NCI-H2029 treated with DMSO at 0.1 percent for 48 hours (cell line): ENCODE measurements at places on chromosomes 4 and X.

DNA sequence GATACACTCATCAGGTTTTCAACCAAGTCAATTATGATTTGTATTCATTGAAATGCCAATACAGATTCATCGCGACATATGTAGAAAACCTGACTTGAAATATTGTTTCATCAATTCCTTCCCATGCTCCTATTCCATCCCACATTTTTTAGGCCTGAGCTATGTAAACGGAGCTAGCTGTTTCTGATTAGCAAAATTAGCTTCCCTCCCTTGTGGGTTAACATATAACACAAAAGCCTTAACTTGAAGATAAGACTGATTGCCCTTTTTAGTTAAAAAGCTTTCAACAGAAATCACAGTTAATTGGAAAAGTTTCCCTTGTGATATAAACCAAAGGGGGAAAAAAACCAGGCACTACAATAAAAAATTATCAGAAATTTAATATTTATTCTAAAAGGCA lies 32.8 kb upstream of the DCLK2 start:
- DNase-seq: no peak

GRCh38 chr4:140335076-140335475 lies 38.4 kb upstream of the SCOC start:
- DNase-seq: peak; percentile 30

DNA sequence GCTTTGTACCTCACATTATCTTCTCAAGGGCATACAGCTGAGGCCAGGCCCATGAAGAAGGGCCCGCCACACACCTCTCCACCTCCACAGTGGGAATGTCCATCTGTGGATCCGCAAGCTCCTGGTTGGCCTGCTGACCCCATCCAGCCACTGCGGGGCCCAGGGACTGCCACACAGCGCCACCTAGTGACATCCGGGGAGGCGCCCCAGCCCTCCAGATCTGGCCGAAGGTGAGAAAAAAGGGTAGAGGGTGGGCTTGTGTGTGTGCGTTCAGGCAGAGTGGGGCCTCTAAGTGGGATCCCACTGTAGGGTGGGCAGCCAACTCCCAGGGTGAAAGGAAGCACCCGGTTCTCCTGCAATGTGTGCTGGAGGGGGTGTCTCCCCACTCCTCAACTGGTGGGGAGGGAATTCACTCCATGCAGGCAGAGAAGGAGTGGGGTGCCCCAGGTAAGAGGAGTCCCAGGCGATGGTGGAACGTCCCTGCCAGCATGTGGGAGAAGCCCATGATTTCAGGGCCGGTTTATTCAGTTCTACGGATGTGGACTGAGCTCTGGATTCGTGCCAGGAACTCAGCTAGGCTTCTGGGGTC lies 117.3 kb downstream of the ENPP6 start:
- no peak for DNase-seq

- no peak for DNase-seq
Measured at GRCh38 chr4:43682551-43682950, 766.1 kb downstream of the KCTD8 start.

DNA sequence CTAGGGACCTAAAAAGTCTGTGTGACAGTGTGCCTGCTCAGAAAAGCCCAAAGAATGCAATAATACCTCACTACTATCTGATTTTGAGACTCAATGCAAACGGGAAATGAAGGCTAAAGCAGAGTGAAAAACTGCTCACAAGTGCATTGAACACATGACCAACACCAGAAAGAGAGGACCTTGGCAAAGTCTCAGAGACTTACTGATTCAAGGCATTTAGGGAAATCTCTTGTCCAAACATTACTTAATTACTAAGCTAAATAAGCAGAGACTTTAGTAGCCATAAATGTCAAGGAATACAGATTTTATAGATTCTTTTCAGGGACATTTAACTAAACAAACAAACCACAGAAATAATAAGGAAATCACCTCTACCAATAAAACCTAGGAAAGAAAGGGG lies 916.0 kb downstream of the FSTL5 start:
- no peak for DNase-seq

DNA sequence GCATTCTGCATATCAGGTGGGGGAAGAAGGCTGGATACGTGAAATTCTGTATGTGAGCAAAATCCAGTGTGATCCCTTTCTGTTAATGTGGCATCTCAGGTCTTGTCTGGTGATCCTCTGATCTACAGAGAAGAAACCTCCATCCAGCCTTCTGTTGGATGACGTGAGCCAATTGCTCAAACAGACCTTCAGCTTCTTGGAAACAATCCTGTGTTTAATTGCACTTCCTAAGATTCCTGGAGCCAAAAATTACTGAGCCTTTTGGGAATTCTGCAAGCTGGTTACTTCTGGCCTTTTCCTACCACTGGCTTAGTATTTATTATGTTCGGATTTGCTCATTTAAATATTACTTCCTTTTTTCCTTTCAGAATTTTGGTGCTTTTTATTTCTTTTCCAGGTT lies 51.2 kb downstream of the TRIML1 start:
- DNase-seq: no peak

GRCh38 chr4:133802359-133803140 lies 399.0 kb downstream of the PABPC4L start:
- DNase-seq: no peak

DNA sequence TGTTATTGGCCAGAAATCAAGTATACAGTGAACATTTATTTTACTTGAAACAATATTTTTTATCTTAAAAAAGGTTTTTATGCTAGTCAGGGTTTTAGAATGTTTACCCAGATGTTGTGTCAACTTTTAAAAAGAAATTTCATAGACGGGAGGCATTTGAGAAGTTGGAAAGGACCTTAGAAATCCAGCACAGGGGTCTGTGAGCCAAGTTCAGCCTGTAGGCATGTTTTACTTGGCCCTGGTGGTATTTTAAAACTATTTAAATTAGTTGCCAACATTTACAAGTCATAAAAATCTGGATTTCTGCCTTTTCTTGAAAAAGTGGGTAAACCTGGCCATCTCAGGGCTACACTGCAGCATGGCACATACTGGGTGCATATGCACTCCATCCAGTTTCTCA lies 25.5 kb upstream of the FHL1 start:
- DNase-seq: no peak

- DNase-seq: no peak
Measured at GRCh38 chr4:168831919-168832762, 177.9 kb downstream of the CBR4 start.

- no peak for DNase-seq
Measured at GRCh38 chrX:129488359-129488758, 34.9 kb downstream of the SMARCA1 start.

DNA sequence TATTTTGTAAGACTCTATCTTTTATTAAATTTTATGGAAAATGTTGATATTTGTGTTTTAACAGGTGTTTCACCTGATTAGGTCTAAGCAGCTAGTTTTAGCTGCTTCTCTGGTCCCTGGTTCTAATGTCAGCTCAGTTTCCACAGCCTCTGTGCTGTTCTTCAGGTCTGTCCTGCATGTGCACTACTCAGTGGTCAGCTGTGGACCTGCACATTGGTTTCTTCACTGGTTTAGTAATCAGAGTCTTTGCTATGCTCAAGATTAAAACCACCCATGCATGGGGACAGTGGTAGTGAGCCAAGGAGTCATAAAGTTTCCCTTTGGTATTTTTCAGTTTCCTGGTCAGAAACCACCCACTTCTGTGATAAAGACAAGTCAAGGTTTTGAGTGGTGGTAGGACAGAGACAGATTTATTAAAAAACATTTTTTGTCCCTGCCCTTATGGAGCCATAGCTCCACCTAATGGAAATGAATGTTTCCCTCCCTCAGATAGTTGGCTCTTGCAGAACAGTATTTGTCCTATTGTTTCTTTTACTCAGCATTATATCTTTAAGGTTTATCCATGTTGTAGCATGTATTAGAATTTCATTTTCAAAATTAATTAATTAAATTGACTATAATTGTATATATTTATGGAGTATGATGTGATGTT lies 36.8 kb upstream of the VBP1 start:
- DNase-seq: no peak

- DNase-seq: no peak
Measured at GRCh38 chrX:3326681-3327080, 19.8 kb downstream of the MXRA5 start.

DNA sequence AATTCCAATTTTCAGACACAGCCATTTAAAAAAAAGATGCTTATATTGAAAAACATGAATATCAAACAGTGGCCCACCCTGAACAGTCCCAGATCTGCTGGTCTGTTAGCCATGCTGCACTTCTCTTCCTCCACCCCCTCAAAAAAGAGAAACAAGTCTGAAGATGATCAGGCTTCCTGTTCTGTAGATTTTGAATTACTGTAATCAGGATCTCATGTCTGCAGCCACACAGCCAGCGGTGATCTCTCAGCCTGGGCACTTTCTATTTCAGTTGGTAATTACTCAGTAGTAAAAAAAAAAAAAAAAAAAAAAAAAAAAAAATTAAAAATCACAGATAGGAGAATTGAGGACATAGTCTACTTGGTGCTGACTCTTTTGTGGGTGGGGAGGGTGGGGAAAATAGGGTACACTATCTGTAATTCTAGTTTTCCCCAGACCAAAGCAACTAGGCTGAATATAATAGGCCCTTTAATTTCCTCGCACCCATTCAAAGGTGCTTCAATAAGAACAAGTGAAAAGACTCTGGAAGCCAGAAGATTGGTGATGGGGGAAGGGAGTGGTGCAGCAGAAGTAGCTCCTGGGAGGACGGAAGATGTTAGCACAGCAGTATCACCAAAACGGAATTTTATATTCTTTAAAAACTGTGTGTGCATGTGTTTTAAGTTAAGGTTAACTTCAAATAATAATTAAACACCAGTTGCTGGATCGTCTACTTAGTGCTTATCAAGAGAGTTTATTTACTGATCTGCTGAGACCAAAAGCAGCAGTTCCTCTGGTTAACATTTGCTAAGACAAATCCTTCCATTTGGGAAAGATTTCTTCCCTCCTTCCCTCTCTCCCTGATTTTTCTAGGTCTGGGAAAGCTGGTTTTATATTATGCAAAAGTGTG lies 47.0 kb downstream of the SPRY1 start:
- no peak for DNase-seq

- DNase-seq: peak; percentile 9
Measured at GRCh38 chrX:45801554-45801953, 600.9 kb upstream of the DIPK2B start.

DNA sequence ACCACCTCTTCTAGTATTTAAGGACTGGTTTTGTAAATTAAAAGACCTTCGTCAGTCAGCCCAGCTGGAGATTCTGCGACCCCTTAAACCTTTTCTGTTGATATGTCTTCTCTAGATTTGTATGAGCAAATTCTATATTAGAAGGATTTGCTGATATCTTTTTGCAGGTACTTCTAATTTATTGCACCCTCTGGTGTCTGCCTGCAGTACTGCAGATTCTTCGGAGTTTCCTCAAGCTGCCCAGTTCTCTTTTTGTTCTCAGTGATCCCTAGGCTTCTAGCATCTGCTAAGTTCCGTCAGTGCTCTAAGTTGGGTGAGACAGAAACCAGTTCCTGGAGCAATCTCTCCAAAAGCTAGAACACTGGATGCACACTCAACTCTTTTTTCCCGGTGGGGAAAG lies 545.2 kb downstream of the C4orf33 start:
- peak; percentile 22 for DNase-seq

- no peak for DNase-seq
Measured at GRCh38 chr4:78477276-78477675, 74.3 kb upstream of the ANXA3 start.

GRCh38 chr4:22237155-22237751 lies 278.6 kb downstream of the ADGRA3 start:
- DNase-seq: no peak

DNA sequence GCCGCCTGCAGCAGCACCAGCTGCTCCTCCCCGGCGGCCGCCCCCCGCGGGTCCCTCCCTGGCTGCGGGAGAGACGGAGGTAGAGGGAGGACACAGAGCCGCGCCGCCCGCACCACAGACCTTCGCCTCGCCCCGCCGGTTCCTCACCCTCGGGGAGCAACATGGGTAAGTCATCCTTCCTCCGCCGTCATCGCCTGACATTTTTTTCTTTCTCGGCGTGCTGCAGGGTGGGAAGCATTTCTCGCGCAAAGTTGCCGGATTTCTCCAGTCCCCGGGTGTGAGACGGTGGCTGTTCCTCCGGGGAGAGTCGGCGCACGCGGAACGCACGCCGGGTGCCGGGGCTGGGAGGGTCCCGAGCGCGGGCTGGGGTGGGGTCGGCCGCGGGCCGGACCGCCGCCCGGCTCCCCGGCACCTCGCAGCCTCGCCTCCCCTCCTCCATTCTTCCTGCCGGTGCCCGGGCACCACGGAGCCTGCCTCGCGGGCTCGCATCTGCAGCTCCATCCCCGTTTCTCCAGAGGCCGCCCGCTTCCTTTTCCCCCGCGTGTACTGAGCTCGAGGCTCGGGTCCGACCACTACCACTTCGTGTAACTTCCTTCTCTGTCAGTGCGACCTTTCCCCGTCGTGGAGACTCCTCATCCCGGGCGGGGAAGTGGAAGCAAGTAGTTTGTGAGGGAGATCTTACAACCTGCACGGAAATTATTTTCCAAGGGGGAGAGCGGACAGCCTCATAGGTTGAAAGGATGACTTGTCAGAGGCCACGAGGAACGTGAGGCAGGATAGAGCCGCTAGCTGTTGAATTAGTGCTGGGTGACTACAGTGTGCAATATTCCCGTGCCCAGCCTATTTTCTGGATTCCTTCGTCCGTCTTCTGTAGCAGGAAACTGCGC lies 464 bp downstream of the RAP1GDS1 start:
- DNase-seq: peak; percentile 40

DNA sequence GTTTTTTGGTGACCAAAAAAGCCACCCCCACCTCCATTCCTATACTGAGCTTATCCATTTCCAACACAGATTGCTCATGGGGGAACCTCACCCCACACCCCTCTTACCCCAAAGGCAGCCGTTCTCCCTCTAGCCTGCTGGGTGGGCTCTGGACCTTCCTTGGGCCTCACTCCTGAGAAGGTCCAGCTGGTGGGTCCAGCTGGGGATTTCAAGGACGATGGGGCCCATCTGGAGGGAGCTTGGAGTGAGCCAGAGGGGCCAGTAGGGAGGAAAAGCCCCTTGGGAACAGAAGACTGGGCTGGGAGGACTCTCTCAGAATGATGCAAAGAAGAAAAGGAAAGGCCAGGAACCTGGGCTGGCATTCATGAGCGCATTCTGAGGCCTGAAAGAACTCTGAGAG lies 42.0 kb upstream of the PJA1 start:
- DNase-seq: no peak

- no peak for DNase-seq
Measured at GRCh38 chrX:104749951-104750610, 184.1 kb downstream of the IL1RAPL2 start.

DNA sequence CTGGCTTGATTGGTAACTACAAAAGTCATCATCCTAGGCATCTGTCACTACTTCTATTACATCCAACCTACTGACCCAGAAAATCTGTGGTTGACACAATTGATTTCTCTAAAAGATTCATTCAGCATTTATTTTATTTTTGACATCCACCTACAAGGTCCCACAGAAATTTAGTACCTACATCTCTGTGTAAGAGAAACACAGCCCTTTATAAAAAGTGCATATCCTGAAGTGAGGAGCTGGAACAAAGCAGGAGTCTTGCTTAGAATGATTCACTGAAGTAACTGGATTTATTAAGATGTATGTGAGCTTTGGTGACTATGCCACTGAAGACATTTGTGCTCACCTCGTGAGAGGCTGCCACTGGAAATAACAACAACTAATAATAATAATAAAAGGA lies 391.0 kb downstream of the GPAT3 start:
- no peak for DNase-seq

- DNase-seq: no peak
Measured at GRCh38 chr4:29262986-29263385, 1457.2 kb upstream of the PCDH7 start.

GRCh38 chr4:97153042-97153441 lies 990.2 kb downstream of the STPG2 start:
- DNase-seq: no peak

GRCh38 chr4:73230865-73231517 lies 27.6 kb downstream of the ANKRD17 start:
- DNase-seq: no peak
